ENCODE measurements at places on chromosomes 7 and 10.

GRCh38 chr7:130493275-130493873 lies 1.5 kb downstream of the MEST start:
- DNase-seq: no peak

- DNase-seq: no peak
Measured at GRCh38 chr7:35498416-35498815, 196.5 kb downstream of the HERPUD2 start.

GRCh38 chr10:49113741-49114141 lies 1.6 kb downstream of the VSTM4 start:
- no peak for DNase-seq

DNA sequence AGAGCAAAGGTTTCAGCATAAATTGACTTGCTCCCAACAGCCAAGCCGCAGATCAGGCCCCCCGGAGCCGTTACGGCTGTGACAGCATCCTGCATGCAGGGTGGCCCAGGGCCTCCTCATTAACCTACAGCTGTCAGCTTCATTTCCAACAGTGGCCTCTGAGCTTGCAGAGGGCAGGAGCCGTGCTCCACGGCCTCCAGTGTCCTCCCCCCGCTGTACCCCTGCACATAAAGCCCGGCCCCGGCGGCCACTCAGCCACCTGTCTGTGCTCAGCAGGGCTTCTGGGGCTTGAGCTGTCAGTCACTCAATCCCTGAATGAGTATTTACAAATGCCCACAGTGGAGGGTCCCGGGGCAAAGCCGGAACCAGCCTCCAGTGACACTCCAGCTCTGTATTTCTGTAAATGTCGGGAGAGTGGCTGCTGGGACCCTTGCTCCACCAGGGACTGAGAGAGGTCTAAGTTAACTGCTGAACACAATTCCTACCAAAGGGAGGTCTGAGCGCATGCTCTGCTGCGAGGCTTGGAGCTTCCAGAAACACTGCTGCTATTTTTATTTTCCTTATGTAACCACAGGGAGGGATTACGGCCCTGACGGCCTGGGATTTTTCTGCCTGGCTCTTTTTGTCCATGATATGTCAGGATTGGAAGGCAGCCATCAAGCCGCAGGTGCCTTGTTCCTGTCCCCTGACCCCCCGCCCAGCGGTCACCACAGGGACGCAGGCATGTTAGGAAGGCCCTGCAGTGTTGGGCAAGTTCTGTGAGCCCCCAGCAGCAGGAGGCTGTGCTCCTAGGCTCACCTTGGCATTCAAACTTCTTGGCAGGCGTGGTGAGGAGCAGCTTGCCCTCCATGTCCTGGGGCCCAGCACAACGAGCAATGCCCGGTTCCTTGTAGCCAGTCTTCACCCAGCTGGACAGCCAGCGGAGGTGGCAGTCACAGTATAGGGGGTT lies 165.0 kb downstream of the SLIT1 start:
- no peak for DNase-seq

DNA sequence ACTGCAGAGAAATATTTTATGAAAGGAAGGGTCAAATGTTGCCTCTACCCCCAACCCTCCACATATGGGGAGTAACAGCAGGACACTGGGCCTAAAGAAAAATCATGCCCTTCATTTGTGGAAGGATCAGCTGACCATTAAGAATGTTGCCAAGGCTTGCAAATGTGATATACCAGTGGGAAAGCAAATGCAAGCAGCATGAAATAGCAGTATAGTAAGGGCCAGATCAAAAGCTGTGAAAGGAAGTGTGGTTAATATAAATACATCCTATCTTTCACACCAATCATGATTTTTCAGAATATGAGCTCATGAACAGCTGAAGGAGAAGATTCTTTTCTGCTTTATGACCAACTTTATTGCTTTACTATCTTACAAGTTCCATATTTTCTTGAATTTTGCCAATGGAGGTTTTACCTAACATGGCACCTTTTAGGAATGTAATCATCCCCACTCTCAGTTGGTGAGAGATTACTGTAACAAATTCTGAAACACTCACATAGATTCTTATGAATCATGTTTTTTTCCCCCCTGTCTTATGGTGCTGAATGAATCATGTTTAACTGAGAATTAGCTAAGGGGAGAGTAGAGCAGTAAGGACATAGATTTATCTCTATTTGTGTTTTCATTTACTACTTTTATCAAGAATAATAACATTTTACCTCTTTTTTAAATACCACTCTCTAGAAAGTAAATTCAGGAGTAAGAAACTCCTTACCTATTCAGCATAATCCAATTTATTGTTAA lies 12.1 kb upstream of the ATAD1 start:
- DNase-seq: no peak

- no peak for DNase-seq
Measured at GRCh38 chr7:159040912-159041711, 103.6 kb downstream of the VIPR2 start.

DNA sequence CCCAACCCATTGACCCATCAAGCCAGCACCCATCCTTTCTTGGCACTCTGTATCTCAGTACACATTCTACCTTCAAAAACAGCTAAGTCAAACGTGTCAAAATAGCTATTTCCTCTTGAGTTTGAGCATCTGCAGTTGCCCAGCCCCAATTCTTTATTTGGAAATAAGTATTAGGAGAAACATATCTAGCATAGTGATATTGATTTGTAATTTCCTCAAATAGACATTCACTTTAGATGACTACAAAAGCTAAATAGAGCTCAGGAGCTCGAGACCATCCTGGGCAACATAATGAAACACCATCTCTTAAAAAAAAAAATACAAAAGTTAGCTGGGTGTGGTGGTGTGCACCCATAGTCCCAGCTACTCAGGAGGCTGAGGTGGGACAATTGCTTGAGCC lies 59.2 kb upstream of the AGBL3 start:
- no peak for DNase-seq

- no peak for DNase-seq
Measured at GRCh38 chr7:66517212-66517909, 111.3 kb upstream of the KCTD7 start.

- DNase-seq: no peak
Measured at GRCh38 chr7:42181566-42181965, 55.4 kb downstream of the GLI3 start.
